ENCODE measurements at places on chromosomes 4 and X. TPM values are rescaled to one million over a fixed set of nuclear protein-coding genes. Genes with fewer than 3 reads are reported as not detected.

DNA sequence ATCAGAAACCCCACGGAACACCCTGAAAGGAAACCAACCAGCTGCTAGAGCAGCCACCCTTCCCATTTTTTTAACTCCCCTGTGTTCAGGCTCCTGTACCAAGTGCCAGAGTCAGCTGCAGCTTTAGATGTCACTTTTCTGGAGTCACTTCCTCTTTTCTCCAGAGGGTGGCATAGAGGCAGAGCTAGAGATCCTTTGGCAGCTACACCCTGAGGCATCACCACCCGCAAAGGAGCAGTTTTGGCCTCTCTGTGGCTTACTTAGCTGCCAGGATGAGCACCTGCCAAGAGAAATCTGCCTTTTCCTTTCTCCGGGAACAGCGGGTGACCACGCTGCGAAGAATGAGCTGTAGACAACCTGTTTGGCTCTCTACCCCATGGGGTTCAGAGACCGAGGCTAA lies 58.0 kb upstream of the CHRDL1 start:
- no peak overlapping the region for H3K4me3 ChIP-seq
- no peaks in the 10 kb centered on the region for H3K27me3 ChIP-seq
- no peak for DNase-seq
- no peaks in the 10 kb centered on the region for H3K36me3 ChIP-seq

- no peaks in the 10 kb centered on the region for H3K4me1 ChIP-seq
- peaks cover 22% of the 10 kb centered on the region for H3K36me3 ChIP-seq
- H3K27ac ChIP-seq = no peak overlapping the region
Observed at GRCh38 chr4:107640197-107640596, 79.8 kb downstream of the PAPSS1 start.

GRCh38 chrX:21740329-21741274 lies 17.3 kb downstream of the SMPX start:
- no peaks in the 10 kb centered on the region for H3K4me1 ChIP-seq
- no peak for DNase-seq
- H3K27ac ChIP-seq = no peak overlapping the region
- H3K27me3 ChIP-seq = no peaks in the 10 kb centered on the region

DNA sequence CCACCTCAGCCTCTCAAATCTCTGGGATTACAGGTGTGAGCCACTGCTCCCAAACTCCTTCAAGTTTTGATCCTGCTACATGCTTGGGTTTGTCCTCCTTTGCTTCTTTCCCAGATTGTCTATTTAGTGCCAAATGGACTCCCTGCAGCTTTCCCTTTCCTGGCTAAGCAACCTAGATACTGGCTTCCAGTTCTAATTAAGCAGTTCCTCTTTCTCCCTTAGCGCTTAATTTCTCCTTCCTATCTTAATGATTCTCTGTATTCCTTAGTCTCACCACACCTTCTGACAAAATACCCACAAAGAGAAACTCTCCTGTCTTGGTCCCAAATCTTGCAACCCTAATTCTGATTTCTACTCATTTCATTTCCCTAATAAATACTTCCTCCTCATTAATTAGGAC lies 7.8 kb downstream of the RXFP1 start:
- H3K4me1 ChIP-seq = no peaks in the 10 kb centered on the region
- H3K27ac ChIP-seq = no peak overlapping the region
- DNase-seq = no peak
- H3K27me3 ChIP-seq = no peaks in the 10 kb centered on the region

DNA sequence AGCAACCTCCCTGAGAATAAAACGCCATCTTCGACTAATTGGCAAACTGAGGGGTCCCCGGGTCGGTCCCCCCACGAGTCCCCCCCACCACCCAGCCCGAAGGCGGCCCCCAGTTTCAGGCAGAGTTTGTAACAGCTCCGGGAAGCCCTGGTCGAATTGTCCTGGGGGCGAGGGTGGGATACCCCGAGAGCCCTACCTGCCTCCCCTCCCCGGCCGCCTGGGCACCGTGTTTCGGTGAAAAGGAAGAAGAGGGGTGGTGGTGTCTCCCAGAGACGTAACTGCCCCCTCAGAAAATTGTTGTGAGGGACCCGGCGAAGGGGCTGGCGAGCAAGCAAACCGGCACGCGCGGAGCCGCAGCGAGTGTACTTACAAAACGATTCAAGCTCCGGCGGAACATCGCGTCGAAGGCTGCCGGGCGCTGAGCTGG lies 1.2 kb downstream of the ATP11C start:
- peak overlapping the region; percentile 71 for H3K4me3 ChIP-seq
- DNase-seq = no peak
- no peaks in the 10 kb centered on the region for H3K27me3 ChIP-seq
- no peak overlapping the region for H3K27ac ChIP-seq
- H3K4me1 ChIP-seq = peaks cover 3% of the 10 kb centered on the region

GRCh38 chrX:68443155-68443868 lies 10.0 kb upstream of the OPHN1 start:
- no peak overlapping the region for H3K4me3 ChIP-seq
- DNase-seq = peak; percentile 45
- H3K4me1 ChIP-seq = peaks cover 15% of the 10 kb centered on the region
- no peaks in the 10 kb centered on the region for H3K27me3 ChIP-seq

DNA sequence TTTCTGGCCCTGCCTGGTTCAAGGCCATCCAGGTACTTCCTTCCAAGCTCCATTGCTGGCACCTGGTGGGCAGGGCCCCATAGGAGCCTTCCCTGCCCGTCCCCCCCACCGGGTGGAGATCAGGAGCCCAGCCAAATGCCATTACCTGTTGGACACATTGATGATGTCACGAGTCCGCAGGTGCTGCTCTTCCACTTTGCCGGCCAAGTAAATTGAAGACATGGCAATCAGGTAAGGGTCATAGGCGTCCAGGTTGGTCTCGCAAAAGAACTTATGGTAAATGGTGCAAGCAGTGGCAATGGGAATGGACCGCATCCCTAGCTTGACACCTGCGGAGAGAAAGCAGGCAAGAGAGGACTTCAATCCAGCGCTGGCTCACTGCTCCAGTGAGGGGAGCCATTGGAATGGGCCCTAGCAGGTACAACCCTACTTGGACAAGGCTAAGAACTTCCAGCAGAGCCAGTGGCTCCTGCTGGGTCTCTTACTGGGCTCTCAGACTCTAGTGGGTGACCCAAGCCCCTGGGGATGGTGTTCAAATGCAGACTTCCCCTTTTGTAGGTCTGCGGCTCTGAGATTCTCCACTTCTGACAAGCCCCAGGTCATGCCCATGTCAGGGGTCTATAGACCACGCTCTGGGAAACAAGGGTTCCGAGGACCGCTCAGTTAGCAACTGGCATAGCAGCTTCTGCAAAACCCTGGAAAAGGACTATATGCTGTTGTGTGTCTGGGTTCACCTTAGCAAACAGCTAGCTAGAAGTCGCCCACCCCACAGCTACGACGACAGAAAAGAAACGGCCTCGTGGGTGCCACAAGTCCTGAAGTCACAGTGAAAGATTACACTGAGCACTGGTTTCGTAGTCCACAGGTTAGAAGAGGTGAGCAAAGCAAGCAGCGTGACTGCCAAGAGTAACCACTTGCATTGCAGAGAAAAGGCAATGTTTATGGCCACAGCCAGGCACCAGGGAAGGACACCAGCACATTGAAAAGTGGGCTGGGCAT lies 2.8 kb downstream of the CCNQ start:
- peaks cover 40% of the 10 kb centered on the region for H3K36me3 ChIP-seq
- no peak for DNase-seq
- H3K4me3 ChIP-seq = no peak overlapping the region
- peaks cover 11% of the 10 kb centered on the region for H3K4me1 ChIP-seq
- H3K27me3 ChIP-seq = no peaks in the 10 kb centered on the region
- H3K27ac ChIP-seq = no peak overlapping the region

DNA sequence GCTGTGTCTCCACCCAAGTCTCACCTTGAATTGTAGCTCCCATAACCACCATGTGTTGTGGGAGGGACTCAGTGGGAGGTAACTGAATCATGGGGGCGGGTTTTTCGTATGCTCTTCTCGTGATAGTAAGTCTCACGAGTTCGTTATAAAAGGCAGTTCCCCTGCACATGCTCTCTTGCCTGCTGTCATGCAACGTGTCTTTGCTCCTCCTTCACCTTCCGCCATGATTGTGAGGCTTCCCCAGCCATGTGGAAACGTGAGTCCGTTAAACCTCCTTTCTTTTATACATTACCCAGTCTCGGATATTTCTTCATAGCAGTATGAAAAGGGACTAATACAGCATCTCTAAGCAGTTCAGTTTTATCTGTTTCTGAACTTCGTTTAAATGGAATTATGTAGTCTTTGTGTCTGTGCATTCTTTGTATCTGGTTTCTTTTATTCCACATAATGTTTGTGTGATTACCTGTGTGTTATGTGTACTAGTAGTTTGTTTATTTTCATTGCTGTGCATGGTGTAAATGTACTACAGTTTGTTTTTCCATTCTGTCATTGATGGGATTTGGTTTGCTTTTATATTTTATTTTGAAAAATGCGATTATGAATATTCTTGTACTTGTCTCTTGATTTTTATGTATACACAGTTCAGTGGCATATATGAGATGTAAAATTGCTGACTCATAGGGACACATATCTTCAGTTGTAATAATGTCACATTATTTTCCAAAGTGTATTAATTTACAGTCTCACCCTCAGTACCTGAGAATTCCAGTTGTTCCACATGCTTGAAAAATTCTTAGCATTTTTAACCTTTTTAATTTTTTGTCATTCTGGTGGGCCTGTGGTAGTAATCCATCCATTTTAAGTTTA lies 304.9 kb downstream of the GBA3 start:
- no peak overlapping the region for H3K27ac ChIP-seq
- no peaks in the 10 kb centered on the region for H3K36me3 ChIP-seq
- DNase-seq = no peak

DNA sequence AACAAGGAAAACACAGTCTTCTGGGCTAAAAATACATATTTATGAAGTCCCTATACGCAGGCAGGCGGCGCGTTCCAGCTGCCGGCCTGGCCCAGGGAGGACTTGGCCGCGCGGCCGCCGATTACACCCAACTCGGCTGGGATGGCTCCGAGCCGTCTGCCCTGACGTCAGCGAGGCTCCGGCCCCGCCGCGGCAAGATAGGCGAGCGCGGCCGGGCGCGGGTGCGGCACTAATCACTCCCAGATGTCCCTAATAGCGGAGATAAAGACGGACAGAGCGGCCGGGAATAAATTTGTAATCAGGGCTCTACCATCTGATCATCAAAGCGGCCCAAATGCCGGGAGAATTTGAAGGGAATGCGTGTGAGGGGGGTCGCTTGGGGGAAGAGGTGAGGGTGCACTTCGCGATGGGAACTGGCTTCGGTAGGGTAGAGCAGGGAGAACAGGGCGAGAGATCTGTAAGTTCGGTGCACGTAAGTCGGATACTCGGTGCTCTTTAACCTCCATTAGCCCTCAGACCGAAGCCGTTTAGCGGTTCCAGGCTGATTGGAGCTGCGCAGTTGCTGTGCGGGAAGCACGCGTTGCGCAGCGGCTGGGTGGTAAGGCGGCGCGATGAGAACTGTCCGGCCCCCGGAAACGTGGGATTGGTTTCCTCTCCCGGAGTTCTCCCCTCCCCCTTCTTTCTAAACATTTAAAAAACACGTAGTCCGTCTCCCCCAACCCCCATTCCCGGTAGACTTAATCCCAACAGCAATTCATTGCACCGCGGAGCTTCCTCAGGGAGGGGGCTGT lies 7.7 kb downstream of the HAND2 start:
- H3K4me3 ChIP-seq = peak overlapping the region; percentile 35
- no peak for DNase-seq
- H3K4me1 ChIP-seq = peaks cover 39% of the 10 kb centered on the region
- no peak overlapping the region for H3K27ac ChIP-seq
- no peaks in the 10 kb centered on the region for H3K36me3 ChIP-seq

- DNase-seq = no peak
- H3K27ac ChIP-seq = peak overlapping the region; percentile 68
- no peak overlapping the region for H3K4me3 ChIP-seq
- peaks cover 28% of the 10 kb centered on the region for H3K4me1 ChIP-seq
- no peaks in the 10 kb centered on the region for H3K36me3 ChIP-seq
- H3K27me3 ChIP-seq = no peaks in the 10 kb centered on the region
Observed at GRCh38 chr4:6956434-6957147, 47.0 kb downstream of the TBC1D14 start.

DNA sequence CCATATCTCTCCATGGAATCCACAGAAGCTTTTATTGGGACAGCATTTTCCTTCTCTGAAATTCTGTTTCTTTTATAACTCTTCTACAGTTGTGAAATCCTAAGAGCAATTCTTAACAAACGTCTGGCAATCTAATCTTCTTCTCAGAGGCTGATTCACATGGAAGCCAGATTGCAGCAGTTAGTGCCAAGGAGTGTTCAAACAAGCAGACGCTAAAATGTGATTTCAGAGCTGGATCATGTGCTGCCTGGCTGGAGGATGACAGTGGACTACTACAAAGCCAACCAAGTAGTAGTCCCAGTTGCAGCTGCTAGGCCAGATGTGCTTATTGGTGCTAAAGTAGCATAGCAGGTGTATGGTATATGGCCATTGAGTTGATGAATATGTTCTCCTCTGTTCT lies 27.7 kb upstream of the GLRB start:
- H3K36me3 ChIP-seq = no peaks in the 10 kb centered on the region
- H3K27ac ChIP-seq = no peak overlapping the region
- H3K27me3 ChIP-seq = no peaks in the 10 kb centered on the region
- no peaks in the 10 kb centered on the region for H3K4me1 ChIP-seq
- DNase-seq = no peak
- no peak overlapping the region for H3K4me3 ChIP-seq

GRCh38 chr4:107065201-107065600 lies 29.1 kb upstream of the DKK2 start:
- no peak overlapping the region for H3K4me3 ChIP-seq
- H3K27ac ChIP-seq = no peak overlapping the region
- no peaks in the 10 kb centered on the region for H3K27me3 ChIP-seq
- H3K4me1 ChIP-seq = no peaks in the 10 kb centered on the region

DNA sequence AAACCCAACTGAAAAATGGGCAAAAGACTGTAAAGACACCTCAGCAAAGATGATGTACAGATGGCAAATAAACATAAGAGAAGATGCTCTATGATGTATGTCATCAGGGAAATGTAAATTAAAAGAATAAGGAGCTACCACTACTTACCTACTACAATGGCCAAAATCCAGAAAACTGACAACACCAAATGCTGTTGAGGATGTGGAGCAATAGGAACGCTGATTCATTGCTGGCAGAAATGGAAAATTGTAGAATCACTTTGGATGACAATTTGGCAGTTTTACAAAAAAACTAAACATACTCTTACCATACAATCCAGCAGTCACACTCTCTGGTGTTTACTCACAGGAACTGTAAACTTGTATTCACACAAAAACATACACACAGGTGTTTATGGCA lies 222.3 kb upstream of the LDB2 start:
- no peaks in the 10 kb centered on the region for H3K27me3 ChIP-seq
- H3K4me3 ChIP-seq = no peak overlapping the region
- DNase-seq = no peak
- no peaks in the 10 kb centered on the region for H3K36me3 ChIP-seq
- H3K4me1 ChIP-seq = no peaks in the 10 kb centered on the region
- no peak overlapping the region for H3K27ac ChIP-seq

GRCh38 chrX:43707812-43708548 lies 51.9 kb downstream of the MAOA start:
- no peak overlapping the region for H3K4me3 ChIP-seq
- DNase-seq = peak; percentile 53
- H3K4me1 ChIP-seq = peaks cover 55% of the 10 kb centered on the region
- H3K36me3 ChIP-seq = peaks cover 12% of the 10 kb centered on the region
- no peaks in the 10 kb centered on the region for H3K27me3 ChIP-seq
- peak overlapping the region; percentile 79 for H3K27ac ChIP-seq

PRRG1 gene
- 16.2 TPM for total RNA-seq

FOXR2 gene
- total RNA-seq = not detected

KLF8 gene
- total RNA-seq = 17.7 TPM

CXCL3 gene
- 12.1 TPM for total RNA-seq

SPANXN5 gene
- total RNA-seq = not detected

PTCHD1 gene
- total RNA-seq = 0.83 TPM

PRSS12 gene
- total RNA-seq = 8.5 TPM

TMPRSS11F gene
- total RNA-seq = not detected

PPA2 gene
- total RNA-seq = 62.9 TPM

OGT gene
- 149 TPM for total RNA-seq

IL1RAPL2 gene
- total RNA-seq = not detected

Data from lower lobe of right lung (tissue), 2 donors.